ENCODE measurements at places on chromosomes 5 and 9. TPM values are rescaled to one million over a fixed set of nuclear protein-coding genes. Genes with fewer than 3 reads are reported as not detected.

DNA sequence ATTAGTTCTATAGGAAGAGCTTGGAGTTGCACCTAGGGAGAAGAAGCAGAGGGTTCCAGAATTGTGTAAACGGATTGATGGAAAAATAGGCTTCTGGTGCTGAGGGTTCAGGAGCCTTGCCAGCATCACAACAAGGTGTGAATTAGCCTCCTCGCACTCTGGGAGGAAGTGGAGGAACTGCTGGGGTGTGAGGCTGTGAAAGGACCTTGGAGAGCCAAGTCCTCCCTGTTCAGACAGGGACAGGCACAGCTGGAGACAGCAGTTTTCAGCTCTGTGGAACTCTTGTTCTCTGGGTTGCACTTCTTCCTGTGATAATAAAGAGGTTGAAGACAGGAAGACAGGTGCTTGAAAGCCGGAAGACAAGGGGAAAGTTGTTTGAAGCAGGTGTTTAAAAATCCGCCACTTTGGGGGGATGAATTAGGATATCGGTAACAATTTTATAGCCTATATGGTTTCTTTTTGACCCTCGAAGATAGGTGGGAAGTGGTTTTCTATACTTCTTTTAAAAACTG is 22.6 kb downstream of the DAPK1 start:
- no peaks in the 10 kb centered on the region for H3K27me3 ChIP-seq
- H3K36me3 ChIP-seq, result no peaks in the 10 kb centered on the region
- no peaks in the 10 kb centered on the region for H3K4me1 ChIP-seq
- no peak overlapping the region for H3K4me3 ChIP-seq
- no peak for DNase-seq

- H3K4me1 ChIP-seq, result no peaks in the 10 kb centered on the region
- no peak overlapping the region for H3K27ac ChIP-seq
- no peaks in the 10 kb centered on the region for H3K36me3 ChIP-seq
- no peak overlapping the region for H3K4me3 ChIP-seq
Measured at GRCh38 chr5:72646246-72646866, 139.1 kb upstream of the ZNF366 start.

DNA sequence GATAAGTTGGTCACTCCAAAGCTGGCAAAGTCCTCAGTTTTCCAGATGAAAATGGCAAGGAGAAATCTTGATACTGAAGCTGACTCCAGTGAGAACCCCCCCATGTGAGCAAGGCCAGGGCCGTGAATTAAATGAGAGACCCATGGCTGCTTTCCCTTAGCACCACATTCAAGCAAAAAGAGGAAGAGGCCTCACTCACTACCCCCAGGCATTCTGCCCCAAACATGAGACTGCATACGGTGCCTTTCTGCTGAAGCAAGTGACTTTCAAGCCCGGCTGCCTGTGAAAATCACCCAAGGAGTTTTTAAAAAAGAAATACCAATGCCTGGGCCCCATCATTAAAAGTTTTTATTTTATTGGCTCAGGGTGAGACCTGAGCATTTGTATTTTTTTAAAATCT is 66.9 kb downstream of the TMEM252 start:
- H3K4me3 ChIP-seq, result no peak overlapping the region
- no peaks in the 10 kb centered on the region for H3K27me3 ChIP-seq
- H3K4me1 ChIP-seq, result no peaks in the 10 kb centered on the region
- no peak overlapping the region for H3K27ac ChIP-seq
- no peak for DNase-seq

DNA sequence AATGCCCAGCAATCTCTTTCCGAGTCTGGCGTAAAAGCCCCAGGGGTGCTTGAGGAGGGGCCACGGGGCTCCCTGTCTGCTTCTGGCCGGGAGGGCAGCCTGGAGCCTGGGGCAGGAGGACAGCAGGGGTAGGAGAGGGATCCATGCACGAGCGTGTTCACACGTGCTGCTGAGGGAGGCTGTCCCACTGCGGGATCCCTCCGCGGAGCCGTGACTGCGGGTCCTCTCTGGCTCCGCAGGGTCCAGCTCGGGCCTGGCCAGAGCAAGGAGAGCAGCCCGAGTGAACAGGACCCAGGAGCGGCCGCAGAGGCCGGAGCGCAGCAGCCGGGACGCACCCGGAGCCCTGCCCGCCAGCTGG is 78.4 kb downstream of the ZNF354C start:
- H3K27me3 ChIP-seq, result no peaks in the 10 kb centered on the region
- H3K36me3 ChIP-seq, result no peaks in the 10 kb centered on the region
- no peak for DNase-seq
- no peaks in the 10 kb centered on the region for H3K4me1 ChIP-seq
- H3K27ac ChIP-seq, result no peak overlapping the region

DNA sequence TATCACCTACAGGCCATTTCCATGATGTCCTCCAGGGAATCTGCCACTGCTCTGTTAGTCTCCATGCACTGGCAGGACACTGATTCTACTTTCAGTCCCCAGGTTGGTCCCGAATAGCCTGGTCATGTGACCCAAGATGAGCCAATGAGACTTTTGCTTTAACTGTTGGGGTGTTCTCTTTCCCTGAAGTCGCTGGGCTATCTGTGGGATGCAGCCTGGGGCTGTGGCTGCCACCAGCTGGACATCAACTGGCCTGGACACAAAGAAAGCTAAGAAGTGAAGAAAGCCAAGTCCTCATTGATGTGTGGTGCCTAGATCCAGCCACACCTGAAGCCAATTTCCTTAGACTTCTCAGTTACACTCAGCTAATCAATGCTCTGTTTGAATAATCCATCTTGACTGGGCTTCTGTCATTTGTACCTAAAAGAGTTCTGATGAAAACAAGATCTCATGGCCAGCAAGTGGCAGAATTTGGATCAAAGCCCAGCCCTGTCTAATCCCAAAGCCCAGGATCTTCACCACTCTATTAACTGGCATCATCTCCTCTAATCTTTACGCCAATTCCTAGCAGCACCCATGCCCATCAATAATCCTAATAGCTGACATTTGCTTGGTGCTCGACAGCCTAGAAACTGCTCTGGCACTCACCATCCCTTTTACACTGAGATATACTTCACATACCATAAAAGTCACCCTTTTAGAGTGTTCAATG is 37.0 kb downstream of the SH3PXD2B start:
- no peak overlapping the region for H3K27ac ChIP-seq
- H3K27me3 ChIP-seq, result no peaks in the 10 kb centered on the region
- no peak overlapping the region for H3K4me3 ChIP-seq
- H3K36me3 ChIP-seq, result no peaks in the 10 kb centered on the region

DNA sequence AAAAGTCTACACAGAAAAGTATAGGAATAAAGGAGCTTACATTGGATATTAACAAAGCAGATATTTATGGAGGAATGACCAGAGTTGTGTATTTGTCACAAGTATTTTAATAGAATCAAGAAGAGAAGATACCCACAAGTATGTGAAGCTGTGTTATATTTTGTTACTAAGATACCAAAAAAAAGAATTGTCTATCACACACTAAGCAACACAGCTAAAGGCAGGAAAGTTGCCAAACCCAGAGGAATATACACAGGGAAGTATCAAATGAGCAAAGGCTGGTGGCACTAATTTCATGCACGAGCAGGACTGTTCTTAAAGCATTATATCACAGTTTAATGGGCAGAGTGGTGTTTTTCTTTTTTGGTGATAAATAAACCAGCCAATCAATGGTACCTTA is 30.9 kb upstream of the RAI14 start:
- no peaks in the 10 kb centered on the region for H3K27me3 ChIP-seq
- no peak overlapping the region for H3K4me3 ChIP-seq
- H3K36me3 ChIP-seq, result no peaks in the 10 kb centered on the region
- no peaks in the 10 kb centered on the region for H3K4me1 ChIP-seq
- no peak overlapping the region for H3K27ac ChIP-seq
- DNase-seq, result no peak

DNA sequence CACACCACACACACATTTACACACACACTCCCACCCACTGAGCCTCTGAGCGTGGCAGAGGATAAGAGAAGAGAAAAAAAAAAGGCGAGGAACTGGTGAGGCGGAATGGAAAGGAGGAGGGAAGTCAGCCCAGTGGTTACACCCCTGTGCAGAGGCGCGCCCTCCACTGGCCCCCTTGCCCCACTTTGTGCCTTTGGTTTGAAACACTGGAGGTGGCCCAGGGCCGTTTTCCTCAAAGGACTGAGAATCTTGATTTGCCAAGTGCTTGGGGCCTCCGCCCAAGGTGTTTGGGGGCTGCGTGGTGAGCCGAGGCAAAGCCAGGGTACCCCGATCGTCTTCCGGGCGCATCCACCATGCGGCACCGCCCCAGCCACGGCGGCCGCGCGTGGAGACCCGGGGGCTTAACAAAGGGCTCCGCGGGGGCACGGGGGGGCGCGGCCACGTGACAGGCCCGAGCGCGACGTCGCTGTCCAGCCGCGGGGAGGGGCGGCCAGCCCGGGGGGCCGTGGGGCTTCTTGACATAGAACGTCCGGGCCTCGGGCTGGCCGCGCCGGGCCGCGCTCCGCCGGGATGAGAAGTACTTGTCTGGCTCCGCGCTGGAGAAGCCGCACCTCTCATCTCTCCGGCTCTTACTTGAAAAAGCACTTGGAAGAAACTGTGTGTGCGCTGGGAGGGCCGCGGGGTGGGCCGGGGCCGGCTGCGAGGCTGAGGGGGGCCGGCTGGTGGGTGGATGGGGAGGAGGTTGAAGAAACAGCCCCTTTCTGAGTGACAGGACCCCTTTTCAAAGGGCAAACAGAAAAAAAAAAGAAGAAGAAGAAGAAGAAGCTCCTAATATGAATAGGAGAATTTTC is 21.0 kb downstream of the NR2F1 start:
- no peak overlapping the region for H3K4me3 ChIP-seq
- no peaks in the 10 kb centered on the region for H3K36me3 ChIP-seq
- peaks cover 3% of the 10 kb centered on the region for H3K4me1 ChIP-seq
- DNase-seq, result no peak
- H3K27ac ChIP-seq, result no peak overlapping the region
- peaks cover 20% of the 10 kb centered on the region for H3K27me3 ChIP-seq

GRCh38 chr5:148759101-148759500 is 67.3 kb upstream of the ADRB2 start:
- H3K4me1 ChIP-seq, result no peaks in the 10 kb centered on the region
- no peak overlapping the region for H3K27ac ChIP-seq
- DNase-seq, result no peak
- no peak overlapping the region for H3K4me3 ChIP-seq
- no peaks in the 10 kb centered on the region for H3K27me3 ChIP-seq
- H3K36me3 ChIP-seq, result no peaks in the 10 kb centered on the region

The SLC35D2 gene
- 13.3 TPM for total RNA-seq

The POU4F3 gene
- total RNA-seq, result not detected

The FAM221B gene
- total RNA-seq, result not detected
